ENCODE measurements at places on chromosomes 6 and 20.

DNA sequence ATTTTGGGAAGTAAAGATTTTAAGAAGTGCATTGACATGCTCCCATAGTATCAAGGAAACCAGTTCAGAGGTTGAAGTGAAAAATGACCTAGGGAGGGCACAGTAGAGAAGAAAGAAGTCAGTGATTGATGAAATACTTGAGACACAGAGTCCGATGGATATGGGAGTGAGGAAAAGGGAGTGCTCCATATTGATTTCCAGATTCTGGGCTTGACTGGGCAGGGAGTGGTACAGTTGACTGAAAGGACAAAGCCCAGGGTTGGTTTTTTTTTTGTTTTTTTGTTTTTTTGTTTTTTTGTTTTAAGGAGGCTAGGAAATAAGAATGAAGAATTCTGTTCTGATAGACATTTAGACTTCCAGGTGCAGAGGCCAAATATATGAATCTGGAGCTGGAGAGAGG, 86.7 kb upstream of the RIN2 start:
- DNase-seq = no peak

DNA sequence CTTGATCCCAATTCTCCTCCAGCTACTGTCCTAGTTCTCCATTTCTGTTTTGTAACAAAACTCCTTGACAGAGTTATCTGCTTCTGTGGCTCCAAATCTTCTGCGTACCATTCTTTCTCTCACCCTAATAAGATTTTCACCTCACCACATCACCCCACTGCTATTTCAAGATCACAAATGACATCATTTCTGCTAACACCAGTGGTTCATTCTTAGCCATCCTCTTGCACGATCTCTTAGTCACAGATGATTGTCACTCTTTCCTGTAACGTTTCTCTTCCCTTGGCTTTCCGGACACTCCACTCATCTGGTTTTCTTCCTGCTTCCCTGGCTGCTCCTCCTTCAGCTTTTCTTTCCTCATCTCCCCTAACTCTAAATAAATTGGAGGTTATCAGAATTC, 56.8 kb upstream of the FABP7 start:
- DNase-seq = no peak

DNA sequence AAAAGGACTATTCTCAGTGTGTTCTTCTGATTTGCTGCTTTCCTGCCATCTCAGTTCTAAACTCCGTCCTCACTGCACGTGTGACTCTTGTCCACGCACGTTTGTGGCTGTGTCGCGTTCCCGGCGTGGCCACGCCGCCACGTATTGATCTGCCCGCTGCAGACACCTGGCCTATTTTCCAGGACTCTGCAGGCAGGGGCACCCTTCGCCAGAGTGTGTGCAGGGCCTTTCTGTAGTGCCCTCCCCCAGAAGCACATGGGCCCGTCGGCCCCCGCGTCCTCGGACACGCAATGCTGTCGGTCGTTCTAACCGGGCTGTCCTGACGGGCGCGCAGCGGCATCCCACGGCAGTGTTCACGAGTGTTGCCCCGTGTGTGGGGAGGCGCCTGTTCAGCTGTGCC, 87.6 kb downstream of the YTHDF1 start:
- no peak for DNase-seq

- DNase-seq = peak; percentile 46
These were observed 159.7 kb upstream of the RPS6KA2 start for GRCh38 chr6:166786704-166787293.

DNA sequence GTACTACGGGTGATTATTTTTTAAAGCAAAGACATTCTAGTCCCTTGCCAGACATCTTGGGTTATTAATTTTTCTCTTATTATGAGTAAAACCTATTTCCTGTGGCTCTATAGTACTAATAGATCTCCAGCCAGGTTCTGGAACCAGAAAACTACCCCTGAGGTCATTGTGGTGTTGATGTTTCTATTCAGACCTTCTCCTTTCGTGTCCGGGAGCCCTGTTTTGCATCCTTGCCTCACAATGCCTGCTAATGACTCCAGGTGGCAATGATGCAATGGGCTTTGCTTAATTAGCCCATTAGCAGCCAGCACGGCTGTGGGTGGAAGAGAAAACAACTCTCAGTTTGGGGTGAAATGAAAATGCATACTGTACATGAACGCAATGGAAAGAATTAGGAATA, 62.9 kb upstream of the ARG1 start:
- DNase-seq = no peak

DNA sequence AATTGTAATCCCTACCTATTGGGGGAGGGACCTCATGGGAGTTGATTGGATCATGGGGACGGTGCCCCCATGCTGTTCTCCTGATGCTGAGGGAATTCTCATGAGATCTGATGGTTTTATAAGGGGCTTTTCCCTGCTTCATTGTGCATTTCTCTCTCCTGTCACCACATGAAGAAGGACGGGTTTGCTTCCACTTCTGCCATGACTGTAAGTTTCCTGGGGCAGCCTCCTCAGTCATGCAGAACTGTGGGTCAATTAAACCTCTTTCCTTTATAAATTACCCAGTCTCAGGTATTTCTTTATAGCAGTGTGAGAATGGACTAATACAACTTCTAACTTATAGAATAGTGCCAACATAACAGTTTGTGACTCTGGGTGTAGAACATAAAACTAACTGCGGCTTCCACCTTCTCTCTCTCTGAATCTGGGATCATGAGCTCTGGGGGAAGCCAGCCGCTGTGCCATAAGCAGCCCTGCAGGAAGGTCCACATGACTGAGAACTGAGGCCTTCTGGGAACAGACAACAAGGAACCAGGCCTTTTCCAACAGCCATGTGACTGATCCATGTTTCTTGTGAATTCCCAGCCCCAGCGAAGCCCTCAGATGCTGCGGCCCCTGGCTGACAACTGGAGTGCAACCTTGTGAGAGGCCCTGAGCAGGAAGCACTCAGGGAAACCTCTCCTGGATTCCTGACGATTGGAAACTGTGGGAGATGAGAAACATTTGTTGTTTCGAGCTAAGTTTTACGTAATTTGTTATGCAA, 3.4 kb upstream of the HLA-A start:
- DNase-seq = no peak

DNA sequence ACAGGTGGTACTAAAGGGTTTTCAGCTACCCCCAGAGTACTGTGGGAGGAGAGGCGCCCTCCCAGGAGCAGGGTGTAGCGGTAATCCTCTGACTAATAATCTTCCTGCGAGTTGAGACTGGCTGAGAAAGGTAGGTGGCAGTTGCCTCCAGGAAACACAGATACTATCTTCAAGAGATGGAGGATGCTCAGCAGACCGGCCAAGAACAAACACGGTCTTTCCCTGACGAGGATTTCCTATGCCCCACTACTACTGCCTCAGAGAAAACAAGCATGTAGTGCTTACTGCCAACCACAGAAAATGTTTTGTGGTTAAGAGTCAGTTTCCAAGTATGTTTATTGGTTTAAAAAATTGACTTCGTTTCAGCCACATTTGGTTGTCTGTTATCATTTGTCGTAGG, 26.8 kb downstream of the C6orf89 start:
- no peak for DNase-seq

- DNase-seq = no peak
These were observed 139.4 kb upstream of the HMGN3 start for GRCh38 chr6:79373880-79374279.

DNA sequence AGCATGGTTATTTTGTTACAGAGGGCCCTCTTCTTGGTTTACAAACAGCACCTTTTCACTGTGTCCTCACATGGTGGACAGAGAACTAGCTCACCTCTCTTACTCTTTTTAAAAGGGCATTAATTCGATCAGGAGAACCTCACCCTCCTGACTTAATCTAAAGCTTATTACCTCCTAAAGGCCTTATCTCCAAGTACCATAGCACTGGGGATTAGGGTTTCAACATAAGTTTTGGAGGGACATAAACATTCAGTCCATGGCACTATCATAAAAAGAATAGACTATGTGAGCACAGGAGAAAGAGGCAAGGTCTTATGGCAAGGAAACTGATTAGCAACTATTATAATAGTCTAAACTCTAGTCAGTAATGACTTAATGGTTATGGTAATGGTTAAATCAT, 736.2 kb upstream of the ADGRB3 start:
- DNase-seq = no peak

DNA sequence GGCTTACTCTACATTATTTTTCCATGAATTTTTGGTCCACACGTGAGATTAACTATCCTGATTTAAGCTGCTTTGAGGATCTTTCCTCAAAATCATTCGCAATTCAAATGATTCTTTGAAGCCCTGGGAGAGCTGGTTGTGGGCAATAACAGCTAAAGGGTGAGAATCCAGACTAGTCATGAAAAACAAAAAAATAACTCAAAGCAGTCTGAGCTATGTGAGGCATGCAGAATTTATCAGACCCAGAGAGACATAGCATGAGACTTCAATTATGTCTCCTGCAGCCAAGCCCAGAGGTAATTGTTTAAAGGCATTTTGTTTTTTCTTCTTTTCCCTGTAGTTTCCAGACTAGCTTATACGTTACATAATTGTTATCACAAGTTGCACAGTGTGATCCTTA, 517.3 kb upstream of the PTCHD4 start:
- DNase-seq = no peak

- DNase-seq = peak; percentile 39
These were observed 67.1 kb upstream of the ADGRF4 start for GRCh38 chr6:47631269-47631772.

DNA sequence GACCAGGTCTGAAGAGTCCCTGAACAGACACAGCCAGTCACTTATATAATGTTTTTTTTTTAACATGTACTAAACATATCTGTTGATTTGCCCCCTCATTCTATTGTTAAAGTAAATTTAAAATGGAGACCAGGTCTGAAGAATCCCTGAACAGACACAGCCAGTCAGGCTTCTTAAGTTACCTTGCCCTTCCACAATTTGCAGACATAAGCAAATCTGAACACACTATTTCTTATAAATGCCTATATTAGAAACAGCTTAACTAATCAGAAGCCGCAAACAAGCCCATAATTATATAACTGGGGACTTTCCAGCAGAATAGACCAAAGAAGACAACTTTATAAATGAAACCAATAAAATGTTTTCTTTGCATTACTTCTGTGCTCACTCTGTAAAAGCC, 118.2 kb downstream of the DNAH8 start:
- DNase-seq = no peak

GRCh38 chr6:17397764-17398194, 4.4 kb downstream of the CAP2 start:
- no peak for DNase-seq

- no peak for DNase-seq
These were observed 69.7 kb upstream of the NHSL1 start for GRCh38 chr6:138568997-138569396.

DNA sequence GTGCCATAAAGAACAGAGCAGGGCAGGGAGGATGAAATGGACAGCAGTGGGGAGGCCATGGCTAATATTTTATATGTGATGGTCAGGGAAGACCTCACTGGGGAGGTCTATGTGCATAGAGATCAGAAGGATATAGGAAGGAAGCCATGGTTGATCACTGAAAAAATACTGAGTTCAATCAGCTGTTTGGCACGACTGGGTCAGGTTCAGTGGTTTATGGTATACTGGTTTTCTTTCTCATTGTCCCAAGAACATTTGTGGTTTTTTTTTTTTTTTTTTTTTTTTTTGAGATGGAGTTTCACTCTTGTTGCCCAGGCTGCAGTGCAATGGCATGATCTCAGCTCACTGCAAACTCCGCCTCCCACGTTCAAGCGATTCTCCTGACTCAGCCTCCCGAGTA, 78.3 kb upstream of the TIAM2 start:
- DNase-seq = no peak

- no peak for DNase-seq
These were observed 261.1 kb downstream of the THBS2 start for GRCh38 chr6:168992446-168993144.

DNA sequence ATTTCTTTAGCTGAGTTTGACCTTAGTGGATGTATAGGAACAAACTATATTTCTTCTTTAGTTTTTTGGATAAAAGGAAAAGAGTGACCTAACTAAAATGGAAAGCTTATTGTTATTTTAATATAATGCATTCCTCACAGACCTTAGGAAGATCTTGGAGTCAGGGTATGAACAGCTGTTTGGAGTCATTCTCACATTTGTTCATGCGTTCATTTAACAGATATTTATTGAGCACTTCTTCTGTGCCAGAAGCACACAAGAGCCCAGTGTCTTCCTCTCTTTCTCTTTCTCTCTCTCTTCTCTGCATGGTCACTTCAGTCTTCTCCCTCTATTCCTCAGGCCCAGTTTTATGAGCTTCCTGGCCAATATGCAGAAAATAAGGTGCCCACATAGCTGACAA, 744.0 kb upstream of the MAP3K7 start:
- DNase-seq = no peak

- DNase-seq = no peak
These were observed 51.5 kb downstream of the COL19A1 start for GRCh38 chr6:69917834-69918233.

DNA sequence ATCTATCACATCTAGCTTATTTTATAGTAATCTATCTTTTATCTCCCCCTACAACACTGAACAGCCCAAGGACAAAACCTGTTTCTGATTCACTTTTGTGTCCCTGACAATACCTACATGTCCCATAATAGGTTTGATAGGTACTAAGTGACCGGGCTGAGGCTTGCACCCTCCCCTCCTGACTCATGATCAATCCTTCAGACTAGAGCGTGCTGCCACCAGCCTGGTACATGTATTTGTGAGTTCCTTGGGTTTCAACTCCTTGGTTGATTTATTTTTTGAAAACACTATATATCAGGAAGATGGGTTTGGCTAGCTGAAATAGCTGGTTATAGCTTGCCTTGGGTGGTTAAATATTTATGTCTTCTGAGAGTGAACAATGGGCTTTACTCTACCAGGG, 41.6 kb upstream of the RAB23 start:
- DNase-seq = no peak

All from LNCaP clone FGC (cell line).